ENCODE measurements at places on chromosomes 11 and 22.

- no peak for DNase-seq
These were observed 4.5 kb upstream of the TP53I11 start for GRCh38 chr11:44955015-44955738.

DNA sequence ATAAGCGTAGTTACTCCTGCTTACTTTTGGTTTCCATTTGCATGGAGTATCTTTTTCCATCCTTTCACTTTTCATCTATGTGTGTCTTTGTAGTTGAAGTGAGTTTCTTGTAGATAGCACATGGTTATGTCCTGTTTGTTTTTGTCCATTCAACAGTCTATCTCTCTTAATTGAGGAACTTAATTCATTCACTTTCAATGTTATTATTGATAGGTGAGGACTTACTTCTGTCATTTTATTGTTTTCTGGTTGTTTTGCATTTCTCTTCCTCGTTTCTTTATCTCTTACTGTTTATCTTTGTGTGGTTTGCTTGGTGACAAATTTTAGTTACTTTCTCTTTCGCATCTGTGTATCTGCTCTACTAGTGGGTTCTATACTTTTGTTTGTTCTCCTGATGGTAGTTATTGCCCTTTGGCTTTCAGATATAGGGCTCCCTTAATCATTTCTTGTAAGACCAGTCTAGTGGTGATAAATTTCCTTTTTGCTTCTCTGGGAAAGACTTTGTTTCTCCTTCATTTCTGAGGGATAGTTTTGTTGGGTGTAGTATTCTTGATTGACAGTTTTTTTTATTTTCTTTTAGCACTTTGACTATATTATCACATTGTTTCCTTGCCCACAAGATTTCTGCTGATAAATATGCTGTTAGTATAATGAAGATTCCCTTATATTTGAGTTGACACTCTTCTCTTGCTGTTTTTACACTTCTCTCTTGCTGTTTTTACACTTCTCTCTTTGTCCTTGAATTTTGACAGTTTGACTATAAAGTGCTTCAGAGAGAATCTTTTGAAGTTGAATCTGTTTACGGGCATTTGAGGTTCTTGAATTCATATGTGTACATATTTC, 9.0 kb upstream of the RAG1 start:
- no peak for DNase-seq

DNA sequence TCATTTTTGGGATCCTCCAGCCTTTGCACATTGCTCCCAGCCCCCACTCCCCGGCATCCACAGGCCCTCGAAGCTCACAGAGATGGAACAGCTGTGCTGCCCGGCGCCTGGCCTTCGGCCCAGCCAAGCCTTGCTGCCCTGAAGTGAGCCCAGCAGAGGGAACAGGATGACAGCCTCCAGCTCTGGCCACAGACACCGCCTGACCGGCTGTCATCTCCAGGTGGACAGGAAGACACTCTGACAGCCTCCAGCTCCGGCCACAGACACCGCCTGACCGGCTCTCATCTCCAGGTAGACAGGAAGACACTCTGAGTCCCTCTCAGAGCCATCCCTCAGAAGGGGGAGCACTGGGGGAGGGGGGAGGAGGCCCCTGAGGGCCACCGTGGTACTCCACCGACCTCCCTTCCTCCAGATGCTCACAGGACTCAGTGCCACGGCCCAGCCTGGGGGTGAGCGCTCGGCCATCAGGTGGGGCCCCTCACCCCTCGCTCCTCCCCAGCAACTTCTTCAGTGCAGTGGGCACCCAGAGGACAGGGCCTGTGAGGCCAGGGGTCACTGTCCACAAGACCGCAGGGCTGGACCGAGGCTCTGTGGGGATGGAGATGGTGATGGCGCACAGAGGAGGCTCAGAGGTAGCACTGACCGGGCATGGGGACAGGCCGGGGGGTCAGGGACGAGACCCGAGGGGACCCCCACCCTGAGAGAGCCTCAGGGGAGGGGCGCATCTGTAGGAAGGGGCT, 58.6 kb downstream of the BRD1 start:
- no peak for DNase-seq

DNA sequence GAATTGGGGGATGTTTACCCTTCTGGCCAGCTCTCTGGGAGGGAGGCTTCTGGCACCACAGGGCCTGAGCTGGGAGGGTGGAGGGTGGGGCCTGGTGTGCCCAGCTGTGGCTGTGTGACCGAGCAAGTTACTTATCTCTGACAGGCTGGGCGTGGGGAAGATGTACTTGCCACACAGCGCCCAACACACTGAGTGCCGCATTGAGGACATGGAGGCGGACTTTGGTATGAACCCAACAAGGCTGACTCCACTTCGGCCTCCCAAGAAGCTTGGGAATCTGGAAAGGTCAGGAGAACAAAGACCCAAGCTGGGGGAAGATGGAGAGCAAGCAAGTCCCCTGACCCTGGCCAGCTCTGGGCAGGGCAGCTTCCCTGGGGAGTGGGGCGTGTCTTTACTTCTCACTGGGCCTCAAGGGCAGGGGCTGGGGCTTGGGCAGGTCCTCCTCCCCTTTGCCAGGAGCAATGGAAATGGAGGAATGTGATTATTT, 2.4 kb upstream of the MGAT3 start:
- DNase-seq: no peak

GRCh38 chr11:120715239-120715638, 203.7 kb downstream of the GRIK4 start:
- no peak for DNase-seq

Measured in forelimb muscle (tissue), 1 donor.